ENCODE measurements at places on chromosomes 3 and 15.

GRCh38 chr15:94125156-94125555 lies 106.2 kb upstream of the MCTP2 start:
- no peak for DNase-seq

- no peak for DNase-seq
Observed at GRCh38 chr15:49895347-49896223, 223.4 kb downstream of the ATP8B4 start.

GRCh38 chr3:146335386-146335785 lies 84.5 kb upstream of the PLSCR4 start:
- no peak for DNase-seq

DNA sequence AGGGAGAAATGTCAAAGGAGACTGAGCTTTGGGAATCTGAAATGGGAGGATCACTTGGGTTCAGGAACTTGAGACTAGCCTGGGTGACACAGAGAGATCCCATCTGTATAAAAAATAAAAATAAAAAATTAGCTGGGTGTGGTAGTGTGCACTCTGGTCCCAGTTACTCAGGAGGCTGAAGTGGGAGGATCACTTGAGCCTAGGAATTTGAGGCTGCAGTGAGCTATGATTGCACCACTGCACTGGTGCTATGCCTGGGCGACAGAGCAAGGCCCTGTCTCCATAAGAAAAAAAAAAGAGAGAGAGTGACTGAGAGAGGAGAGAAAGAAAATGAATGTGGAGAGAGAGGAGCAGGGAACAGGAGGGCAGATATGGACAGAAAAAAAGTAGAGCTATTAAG lies 72.8 kb downstream of the SENP2 start:
- no peak for DNase-seq

GRCh38 chr3:48398701-48399386 lies 26.8 kb downstream of the FBXW12 start:
- DNase-seq = no peak

- no peak for DNase-seq
Observed at GRCh38 chr15:90994059-90994416, 297 bp downstream of the PRC1 start.

DNA sequence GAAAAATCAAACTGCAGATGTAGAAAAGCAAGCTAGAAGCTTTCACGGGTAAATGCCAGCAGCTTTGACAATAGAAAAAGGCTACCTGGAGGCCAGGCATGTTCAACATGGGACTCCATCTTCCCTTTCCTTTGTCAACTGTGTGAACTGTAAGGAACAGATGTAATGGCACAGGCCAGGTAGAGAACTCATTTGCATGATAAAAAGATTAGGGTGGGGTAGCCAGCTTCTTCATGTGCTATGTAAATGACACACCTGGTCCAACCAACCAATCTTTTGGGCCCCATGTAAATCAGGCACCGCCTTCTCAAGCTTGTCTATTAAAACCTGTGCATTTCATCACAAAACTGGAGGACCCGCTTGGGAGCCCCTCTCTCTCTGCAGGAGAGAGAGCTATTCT lies 686.5 kb upstream of the GOLIM4 start:
- DNase-seq = no peak

GRCh38 chr3:105801397-105801796 lies 67.4 kb downstream of the CBLB start:
- DNase-seq = no peak

DNA sequence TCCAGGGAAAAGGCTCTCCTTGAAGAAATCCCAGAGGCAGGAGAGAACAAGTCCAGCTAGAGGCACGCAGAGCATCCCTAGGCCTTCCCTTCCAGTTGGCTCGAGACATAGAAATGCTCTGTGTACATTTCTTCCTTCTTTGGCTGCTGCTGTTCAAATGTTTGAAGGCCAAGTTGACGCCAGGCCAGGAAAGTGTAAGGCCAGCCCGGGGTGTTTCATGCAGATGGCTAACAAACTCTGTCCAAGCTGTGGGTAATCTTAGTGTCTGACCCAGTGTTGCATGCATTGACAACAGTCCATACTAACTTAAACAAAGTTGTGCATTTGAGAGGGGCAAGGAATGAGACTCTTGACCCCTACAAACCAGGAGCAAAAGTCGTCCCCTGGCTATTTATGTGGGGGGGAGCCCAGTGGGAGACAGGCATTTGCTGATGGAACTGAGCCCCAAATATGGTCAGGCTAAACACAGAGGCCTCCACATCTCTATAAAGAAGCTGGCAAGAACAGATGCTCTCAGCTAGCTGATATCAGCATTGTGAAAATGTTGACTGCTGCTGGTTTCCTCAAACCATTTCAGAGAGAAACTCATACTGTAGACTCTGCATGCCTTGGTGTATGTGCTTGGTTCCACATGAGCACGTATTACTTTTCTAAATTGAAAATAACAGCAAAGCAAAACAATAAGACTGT lies 139.5 kb downstream of the ADAMTS9 start:
- no peak for DNase-seq

GRCh38 chr15:74315626-74316025 lies 51.8 kb downstream of the CYP11A1 start:
- DNase-seq = no peak
